ENCODE measurements at places on chromosomes 5 and 9.

- DNase-seq, result no peak
These were observed 139.9 kb downstream of the RFX3 start for GRCh38 chr9:3385871-3386270.

- DNase-seq, result no peak
These were observed 821.3 kb upstream of the TYRP1 start for GRCh38 chr9:11871852-11872251.

- no peak for DNase-seq
These were observed 17.4 kb upstream of the ZFAND5 start for GRCh38 chr9:72382405-72382804.

GRCh38 chr5:151026679-151027078, 6.3 kb downstream of the GPX3 start:
- no peak for DNase-seq
